Stimulated activated CD8-positive, alpha-beta memory T cell treated with anti-CD3 and anti-CD28 coated beads, Interleukin-7, amount 100 ng/mL, for 1 hour (primary cell): ENCODE measurements at places on chromosomes 16 and 17.
A peak's percentile ranks its signal among the peaks of the same experiment; 100 is the strongest.

DNA sequence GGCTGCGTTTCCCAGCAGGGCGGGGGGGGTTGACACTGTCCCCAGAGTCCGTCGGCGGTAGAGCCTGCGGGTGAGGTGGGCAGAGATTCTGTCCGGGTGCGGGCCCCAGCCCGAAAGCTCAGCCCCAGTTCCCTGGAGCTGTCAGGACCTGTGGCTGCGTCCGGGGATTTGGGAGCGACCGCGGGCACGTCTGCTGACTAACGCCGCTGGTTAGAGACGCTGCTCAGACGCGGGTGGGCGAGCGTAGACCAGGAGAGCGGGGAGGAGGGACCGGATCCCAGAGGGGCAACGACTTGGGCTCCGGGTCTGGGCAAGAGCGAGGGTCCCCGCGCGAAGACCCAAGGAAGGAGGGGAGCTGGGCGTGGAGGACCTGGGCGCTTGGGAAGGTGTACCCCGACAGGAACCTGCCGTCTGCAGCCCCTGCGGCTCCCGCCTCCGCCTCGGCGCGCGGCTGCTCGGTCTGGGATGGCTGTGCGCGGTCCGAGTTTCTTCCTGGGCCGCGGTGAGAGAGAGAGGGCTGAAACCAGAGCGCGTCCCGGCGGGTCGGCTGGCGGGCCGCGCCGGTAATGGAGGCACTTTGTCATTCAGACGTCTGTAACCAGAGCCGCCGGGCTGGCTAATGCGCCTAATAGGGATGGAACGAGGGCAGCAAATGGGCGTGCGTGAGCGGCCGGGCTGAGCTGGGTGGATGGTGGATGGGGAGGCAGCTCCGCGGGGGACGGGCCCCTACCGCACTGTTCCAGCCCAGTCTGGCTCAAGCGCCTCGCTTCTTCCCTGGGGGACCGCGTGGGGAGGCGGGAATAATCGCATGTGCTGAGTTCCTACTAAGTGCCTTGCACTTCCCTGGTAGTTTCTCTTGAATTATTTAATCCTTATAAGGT is 2.3 kb downstream of the NGFR start:
- no peak for DNase-seq

DNA sequence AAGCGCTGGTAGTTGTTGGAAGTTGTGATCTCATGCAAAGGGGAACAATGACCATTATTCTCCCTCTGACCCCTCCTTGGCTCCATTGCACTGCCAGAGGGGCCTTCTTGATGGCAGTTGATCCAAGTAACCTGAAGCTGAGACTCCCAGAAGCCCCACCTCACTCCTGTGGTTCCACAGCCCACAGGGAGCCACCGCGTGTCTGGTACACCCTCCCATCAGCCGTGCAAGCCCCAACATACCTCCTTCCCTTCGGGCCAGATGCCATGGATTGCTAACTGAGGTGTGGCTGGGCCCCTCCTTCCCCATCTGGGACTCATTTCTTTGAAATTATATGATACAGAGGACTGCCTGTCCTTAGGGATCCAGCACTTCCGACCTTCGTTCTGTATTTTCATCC is 17.8 kb downstream of the SAP30BP start:
- no peak for DNase-seq

DNA sequence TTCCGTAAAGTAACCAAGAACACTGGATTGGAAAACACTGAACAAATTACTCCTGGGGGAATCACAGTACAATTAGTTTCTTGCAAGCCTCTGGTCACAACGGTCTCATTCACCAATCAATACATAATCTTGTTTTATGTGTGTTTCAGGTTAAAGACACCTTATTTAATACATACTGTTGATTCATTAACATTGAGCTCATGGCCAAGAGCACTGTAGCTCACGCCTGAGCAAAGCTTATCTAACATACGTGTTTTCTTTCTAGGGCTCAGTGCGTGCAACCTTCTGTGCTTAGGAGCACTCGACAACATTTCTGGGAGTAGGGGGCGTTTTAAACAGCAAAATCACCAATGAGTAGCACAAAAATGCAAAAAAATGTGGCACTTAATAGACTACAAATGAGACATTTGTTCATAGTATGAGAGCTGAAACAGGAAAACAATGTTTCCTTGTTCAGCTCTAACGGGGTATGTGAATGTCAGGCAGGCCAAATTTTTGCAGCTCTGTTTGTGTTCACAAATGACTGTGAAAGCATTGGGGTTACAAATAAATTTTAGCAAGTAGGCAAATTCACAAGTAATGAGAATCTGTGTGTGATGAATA is 206.2 kb downstream of the CNTNAP4 start:
- no peak for DNase-seq

DNA sequence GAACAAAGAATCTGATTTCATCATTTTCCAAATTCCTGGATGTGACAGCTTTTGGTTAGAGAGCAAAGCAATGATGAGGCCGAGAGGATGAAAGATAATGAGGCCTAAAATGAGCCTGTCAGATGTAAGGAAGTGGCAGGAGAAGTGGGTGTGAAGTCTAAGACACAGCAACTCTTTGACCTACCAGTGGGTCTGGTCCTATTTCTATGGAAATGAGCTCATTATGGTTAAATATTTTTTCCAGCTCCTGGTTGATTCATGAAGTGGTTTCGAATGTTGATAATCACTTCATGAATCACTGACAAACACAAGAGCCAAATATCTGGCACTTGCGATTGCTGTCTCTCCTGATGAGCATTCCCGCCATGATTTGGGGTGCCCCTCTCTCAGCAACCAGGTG is 273.3 kb upstream of the CDH5 start:
- no peak for DNase-seq

DNA sequence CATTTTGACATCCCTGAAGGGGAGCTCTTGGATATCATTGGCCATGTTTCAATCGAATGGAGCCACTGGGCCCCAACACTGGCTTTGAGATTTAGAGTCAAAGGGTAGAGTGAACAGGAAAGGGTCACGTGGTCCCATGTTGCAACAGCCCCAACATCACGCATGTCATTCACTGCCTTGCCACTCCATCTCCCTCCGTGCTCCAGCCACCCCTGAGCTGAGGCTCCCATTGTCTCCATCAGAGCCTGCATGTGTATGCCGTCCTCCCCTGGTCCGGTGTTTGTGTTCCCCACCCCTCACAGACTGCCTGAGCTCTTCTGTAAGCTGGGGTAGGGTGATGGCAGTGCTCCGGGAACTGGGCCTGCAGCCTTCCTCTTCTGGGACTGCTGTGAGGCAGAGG is 12.1 kb downstream of the NFE2L1 start:
- DNase-seq: no peak

GRCh38 chr17:3556916-3557767 is 470 bp downstream of the TRPV3 start:
- DNase-seq: no peak

DNA sequence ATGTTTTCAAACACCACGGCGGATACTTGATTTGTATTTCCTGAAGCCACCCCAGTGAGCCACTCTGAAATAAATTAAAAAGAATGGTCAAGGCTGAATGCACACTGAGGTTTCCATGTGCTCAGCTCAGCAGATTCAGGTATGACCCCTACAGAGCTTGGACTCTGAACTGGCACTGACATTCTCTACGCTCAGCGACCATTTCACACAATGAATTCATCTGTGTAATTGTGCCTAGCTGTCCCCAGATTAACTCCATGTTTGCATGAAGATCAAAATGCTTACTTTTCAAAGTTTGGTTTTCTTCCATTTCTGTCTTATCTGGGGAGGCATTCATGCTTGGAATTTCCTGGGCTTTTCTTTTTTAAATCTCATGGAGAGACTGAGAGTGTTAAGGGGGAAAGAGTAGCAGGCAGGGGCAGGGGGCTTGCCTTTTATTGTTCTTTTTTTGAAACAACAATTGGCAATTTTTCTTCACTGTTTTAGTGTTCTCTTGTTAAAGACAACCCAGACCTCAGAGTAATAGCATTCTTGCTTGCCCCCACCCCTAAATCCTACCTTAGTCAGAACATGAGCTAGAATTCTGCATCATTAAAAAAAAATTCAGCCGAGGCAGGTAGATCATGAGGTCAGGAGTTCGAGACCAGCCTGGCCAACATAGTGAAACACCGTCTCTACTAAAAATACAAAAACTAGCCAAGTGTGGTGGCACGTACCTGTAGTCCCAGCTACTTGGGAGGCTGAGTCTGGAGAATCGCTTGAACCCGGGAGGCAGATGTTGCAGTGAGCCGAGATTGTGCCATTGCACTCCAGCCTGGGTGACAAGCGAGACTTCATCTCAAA is 85.5 kb upstream of the HNF1B start:
- no peak for DNase-seq

GRCh38 chr16:54475019-54475601 is 188.5 kb upstream of the IRX3 start:
- DNase-seq: no peak

DNA sequence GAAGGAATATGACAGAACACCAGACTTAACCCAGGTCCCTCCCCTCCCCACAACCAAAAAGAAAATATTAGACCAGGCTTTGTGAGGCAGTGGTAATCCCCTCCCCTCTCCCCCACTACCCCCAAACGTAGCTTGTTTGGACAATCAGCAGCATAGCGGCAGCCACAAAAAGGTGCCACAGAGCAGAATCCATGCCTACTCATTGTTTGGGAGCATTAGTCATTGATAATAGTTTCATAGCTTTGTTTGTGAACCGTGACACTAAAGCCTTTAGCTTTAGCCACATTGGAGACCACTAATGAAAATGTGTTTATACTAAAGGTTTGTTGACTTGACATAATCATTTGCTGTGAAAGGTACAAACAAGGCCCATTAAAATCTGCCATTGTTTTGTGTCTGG is 65.1 kb downstream of the NUP93 start:
- DNase-seq: no peak

GRCh38 chr17:10439816-10440215 is 18.1 kb upstream of the MYH8 start:
- DNase-seq: no peak

DNA sequence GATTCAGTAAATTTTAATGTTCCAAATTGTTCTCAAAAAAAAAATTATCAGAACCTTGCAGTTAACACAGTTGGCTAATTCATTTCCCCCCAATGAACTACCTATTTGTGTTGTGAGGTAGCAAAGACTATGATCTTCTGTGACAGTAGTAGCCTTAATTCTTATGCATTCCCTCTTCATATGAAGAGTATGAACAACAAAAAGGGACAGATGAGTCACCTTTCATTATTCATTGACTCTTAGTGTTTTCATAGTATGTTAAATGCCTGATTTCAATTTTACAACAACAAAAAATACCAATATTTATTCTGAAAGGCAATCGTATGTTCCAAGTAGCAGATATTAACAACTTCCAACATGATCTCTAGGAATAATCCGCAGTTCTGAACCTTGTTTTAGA is 3.6 kb upstream of the SLFN11 start:
- DNase-seq: no peak

DNA sequence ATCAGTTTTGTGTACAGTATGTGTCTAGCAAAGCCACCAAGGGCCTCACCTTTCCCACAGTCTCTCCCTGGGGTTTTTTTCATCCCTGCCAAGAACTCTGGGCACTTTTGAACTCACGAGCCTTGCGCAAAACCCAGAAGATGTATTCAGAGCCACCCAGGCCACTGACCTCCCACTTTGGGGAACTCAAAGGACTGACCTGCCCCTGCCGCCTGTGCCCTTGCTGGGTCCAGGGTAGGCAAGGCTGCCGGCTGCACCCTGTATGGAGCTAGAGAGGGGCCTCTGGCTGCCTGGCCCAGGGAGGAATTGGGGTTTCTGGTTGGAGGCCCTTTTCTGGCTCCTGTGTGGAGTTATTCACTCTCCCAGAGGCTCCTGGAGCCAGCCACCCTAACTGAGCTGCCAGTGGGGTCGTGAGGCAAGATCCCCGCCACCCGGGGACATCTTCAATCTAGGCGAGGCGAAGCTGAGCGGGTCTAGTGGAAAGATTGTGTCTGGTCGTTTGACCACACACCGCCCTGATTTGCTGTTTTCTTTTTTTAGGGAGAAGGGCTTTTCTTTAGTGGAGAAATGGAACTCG is 1.9 kb downstream of the CDK5R1 start:
- DNase-seq: no peak

DNA sequence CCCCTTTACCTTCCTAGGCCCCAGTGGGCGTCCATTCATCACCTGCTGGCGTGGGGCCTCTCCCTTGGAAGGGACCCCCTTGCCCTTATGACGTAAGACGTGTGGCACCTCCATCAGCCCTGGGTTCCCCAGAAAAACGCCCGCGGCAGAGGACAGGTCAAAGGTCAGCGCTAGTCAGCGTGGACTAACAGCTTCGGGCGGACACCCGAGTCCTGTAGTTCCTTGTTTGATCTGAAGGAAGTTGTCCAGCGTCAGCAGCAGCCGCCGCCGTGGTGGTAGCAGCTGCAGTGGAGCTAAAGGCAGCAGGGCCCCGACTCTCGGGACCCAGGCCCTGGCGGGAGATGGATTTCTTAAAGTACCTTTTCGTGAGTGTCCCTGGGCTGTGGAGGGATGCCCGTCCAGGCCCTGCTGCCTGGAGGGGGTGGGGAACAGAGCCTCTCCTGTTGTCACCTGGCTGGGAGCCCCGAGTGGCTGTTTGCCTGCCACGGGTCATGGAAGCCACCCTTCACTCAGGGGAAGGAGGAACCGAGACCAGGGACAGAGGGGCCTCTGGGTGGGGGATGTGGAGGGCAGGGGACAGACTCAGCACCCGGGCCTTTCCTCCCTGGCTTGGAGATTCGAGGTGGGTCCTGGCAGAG is 123.6 kb downstream of the OR1D5 start:
- no peak for DNase-seq

GRCh38 chr16:72944757-72945485 is 103.0 kb downstream of the ZFHX3 start:
- no peak for DNase-seq

DNA sequence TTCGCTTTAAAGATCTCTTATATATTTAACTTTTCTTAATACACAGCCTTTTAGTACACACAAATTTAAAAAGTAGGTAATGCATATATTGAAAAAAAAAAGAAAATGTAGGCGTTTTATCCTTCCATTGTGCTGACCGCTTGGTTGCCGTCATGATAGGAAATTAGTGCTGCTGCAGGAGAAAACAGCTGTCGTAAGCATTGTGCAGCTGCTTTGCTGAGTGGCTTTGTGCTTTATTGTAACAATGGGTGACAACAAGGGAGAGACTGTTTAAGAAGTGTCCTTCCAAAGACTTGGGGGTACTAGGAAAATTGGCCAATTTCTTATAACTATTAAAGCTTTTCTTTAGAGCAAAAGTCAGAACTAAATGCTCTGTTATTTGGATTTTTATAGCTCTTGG is 5.0 kb downstream of the HERPUD1 start:
- no peak for DNase-seq

- no peak for DNase-seq
These were observed 14.0 kb downstream of the GSE1 start for GRCh38 chr16:85627089-85627488.

GRCh38 chr16:84851192-84852127 is 31.7 kb downstream of the CRISPLD2 start:
- no peak for DNase-seq

- DNase-seq: peak; percentile 44
These were observed 1.0 kb downstream of the NME2 start for GRCh38 chr17:51166987-51167931.
